ENCODE measurements at places on chromosomes 3 and 15.

- no peak for DNase-seq
These were observed 249.2 kb downstream of the OPA1 start for GRCh38 chr3:193842029-193842798.

- no peak for DNase-seq
These were observed 5.5 kb upstream of the NR2F2 start for GRCh38 chr15:96324940-96325540.

- DNase-seq = no peak
These were observed 44.0 kb downstream of the EIF4E3 start for GRCh38 chr3:71681224-71681668.

DNA sequence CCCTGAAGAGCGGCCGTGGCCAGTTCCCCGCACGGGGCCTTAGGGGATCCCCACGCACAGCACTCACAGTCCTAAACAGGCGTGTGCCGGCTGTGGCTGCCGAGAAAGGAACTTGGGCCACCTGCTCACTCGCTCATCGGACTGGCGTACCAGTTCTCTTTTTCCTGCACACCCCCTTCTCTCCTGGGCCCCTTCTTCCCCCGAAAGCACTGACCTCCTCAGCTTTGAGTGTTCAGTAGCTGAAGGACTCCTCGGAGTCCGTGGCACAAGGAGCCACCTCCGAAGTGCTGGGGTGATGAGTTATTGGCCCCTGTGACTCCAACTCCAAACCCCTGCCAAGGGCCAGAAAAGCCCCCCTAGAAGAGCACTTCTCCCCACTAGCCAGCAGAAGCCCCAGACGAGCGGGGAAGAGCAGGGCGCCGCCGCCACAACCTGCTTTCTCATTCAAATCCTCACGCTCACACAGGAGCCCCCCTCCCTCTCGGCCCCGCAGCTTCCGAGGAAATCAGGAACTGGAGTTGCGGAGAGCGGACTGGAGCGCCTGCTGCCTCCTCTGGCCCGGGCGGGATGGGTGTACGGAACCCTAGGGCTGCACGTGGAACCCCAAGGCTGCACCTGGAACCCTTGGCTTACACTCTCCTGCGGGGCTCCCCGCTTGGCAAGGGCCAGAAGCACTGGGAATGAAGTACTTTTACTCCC is at the start of gene PLCH1:
Gene PLCH1, minus strand, starts transcription at position 446 of the 699 bp plus-strand sequence. CDS start 40,847 bp downstream, outside the sequence.
- peak; percentile 6 for DNase-seq

DNA sequence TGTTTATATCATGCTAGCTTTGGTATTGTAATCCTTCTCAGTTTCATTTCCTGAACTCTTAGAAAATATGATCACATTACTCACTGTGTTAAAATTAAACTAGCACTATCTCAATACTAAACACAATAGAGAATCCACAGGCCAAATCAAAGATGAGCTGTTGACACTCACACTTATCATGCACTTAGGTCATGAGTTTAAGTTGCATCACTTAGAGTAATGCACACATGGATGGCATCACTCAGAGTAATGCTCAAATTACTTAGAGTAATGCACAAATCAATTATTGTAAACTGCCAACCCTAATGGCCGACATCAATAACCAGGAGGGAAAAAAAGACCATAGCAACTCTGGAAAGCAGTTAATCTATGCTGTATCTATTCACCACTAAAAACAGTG is 40.0 kb upstream of the MCF2L2 start:
- DNase-seq = no peak

- DNase-seq = no peak
These were observed 341.8 kb upstream of the SATB1 start for GRCh38 chr3:18766974-18767373.

DNA sequence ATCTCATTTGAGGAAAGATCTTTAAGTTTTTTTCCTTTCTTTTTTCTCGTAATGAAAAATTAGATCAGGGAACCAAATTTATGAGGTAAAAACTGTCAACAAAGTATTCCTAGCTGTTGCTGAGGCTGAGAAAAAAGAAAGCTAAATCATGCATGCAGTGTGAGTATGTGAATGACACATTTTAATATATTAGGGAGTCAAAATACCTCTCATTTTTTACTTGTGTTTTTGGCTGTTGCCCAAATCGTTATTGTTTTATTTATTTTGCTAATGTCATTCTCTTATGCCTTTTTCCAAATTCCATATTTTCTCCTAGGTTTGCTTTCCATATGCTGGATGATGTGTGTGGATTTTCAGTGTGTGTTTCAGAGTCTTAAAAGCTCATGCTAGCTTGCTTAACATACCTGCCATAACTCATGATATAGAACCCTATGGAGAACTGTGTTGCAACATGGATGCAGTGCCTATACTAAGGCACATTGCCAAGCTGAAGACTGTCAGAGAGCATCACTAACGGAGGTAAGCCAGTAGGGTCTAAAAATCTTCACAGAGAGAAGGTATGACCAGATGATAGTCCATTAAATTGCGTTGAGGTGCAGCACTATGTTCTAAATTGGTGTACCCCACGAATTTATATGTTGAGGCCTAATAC is 629.5 kb upstream of the KCNMB2 start:
- DNase-seq = no peak

GRCh38 chr15:45389351-45389750 is 11.0 kb upstream of the GATM start:
- no peak for DNase-seq
